ENCODE measurements at places on chromosomes 4 and X.
A peak's percentile ranks its signal among the peaks of the same experiment; 100 is the strongest.

- DNase-seq, result no peak
Observed at GRCh38 chr4:136873555-136873954, 658.7 kb downstream of the PCDH18 start.

DNA sequence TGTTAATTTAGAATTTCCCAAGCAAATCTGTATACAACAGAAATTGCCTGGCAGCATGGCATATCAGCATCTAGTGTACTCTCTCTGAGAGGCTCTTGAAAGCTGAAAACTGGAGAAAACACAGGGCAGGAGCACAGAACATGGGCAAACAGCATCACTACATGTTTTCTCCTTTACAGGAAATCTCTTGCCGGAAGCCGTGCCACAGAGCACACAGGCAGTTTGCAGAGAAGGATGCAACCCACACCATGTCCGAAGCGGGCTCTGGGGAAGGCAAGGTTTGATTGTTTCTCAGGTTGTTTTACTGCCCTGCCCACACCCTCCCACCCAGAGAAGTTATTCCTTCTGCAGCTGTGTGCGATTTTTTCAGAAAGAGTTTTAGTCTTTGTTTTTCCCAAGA lies 41.1 kb upstream of the FAM9C start:
- DNase-seq, result no peak

DNA sequence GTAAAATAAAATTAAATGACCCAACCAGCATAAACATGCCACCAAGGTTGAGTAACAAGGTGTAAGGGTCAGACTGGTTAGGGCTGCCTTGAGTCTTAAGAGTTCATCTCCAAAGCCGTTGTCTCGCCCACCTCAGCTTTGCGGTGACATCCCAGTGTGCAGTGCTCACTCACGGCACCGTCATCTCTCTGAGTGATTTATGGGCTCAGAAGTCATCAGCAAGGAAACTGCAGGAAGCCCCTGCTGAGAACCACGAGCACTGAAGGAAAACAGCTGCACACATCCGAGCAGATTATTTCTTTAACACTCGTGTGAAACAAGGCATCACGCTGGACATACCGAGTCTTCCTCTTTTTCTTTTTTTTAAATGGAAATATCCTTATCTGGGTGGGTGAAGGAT lies 411.1 kb downstream of the TRIML1 start:
- DNase-seq, result no peak

- DNase-seq, result no peak
Observed at GRCh38 chr4:127309369-127310102, 323.2 kb upstream of the INTU start.

- peak; percentile 86 for DNase-seq
Observed at GRCh38 chrX:11787564-11787963, 29.5 kb downstream of the MSL3 start.

DNA sequence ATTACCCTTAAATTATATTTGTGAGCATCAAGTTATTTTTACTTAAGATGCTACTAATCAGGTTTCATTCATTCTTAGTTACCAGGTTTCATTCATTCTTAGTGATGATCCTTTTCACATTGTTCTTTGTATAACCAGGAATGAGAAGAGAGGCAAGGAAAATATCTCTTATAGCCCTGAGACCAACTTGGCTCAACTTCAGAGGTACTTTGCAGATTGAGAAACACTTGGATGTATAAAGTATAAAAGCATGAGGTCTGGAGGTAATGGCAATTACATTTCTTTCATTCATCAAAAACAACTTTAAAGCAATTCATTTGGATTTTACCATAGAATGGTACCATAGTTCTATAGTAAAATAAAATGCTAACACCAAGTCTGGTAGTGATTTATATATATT lies 231.0 kb downstream of the PRDM5 start:
- no peak for DNase-seq

DNA sequence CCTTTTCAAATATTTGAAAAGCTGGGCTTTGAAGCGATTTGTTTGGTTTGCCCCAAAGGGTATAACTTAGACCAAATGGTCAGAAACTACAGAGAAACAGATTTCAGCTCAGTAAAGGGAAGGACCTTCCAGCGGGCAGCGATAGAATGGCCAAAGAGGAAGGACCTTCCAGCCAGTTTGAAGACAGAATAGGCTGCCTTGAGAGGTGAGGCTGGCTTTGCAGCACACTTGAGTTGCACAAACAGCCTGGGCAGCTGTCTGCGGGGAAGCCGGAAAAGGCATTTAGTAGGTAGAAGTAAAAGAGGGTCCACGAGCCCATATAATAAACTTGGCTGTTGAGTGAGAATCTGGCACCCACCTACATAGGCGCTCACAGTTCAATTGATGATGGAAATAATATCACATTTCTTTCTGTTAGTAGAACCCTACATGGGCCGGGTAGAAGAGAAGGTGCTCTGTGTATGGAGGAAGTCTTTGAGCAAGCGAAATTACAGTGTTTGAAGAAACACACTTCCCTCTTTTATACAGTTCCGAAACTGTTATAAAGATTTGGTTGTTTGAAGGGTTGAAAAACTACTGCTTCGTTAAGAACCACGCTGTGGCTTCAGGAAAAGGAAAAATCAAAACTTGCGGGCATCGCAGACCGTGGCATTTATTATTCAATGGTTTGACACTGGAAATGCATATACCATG lies 75.0 kb upstream of the SORBS2 start:
- no peak for DNase-seq

GRCh38 chr4:76779740-76780459 lies 118.0 kb downstream of the SOWAHB start:
- DNase-seq, result no peak

GRCh38 chrX:78104447-78105176 lies 564 bp downstream of the PGK1 start:
- peak; percentile 32 for DNase-seq

DNA sequence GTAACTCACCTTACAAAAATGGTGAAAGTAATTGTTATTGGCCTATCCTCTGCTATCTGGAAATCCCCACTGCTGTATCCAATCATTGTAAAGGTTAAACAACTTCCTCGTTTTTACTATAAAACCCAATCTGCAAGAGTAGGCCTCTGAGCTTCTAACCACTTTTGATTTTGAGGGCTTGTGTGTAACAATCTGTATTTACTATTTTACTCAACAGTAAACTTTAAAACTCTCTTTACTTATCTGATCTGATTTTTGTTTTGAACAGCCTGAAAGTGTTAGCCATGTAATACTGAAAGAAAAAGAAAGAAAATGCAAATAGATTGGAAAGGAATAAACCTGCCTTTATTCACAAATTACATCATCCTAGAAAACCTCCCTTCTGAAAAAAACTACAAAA lies 63.1 kb downstream of the SLC10A7 start:
- DNase-seq, result no peak

GRCh38 chr4:9143421-9144080 lies 26.7 kb upstream of the FAM90A26 start:
- DNase-seq, result no peak

DNA sequence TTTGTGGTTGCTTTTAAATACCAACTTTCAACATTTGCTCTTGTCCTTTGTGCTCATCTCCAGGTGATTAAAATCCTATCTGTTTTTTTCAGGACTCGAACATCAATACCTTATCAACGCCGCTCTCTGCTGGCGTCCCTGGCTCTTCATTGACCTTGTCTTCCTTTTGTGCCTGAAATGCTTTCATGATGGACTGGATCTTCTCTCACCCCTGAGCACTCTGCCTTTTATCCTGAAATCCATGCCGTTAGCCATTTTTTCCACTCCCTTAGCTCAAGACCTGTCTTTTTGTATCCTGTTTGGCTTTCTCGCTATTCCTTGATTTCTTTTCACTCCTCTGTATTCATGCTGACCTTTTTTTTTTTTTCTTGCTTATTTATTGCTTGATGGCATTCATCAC lies 549.5 kb upstream of the CPEB2 start:
- no peak for DNase-seq

GRCh38 chr4:179051206-179051605 lies 1609.0 kb upstream of the AGA start:
- DNase-seq, result no peak

GRCh38 chr4:165610679-165611437 lies 232.1 kb downstream of the CPE start:
- peak; percentile 73 for DNase-seq

DNA sequence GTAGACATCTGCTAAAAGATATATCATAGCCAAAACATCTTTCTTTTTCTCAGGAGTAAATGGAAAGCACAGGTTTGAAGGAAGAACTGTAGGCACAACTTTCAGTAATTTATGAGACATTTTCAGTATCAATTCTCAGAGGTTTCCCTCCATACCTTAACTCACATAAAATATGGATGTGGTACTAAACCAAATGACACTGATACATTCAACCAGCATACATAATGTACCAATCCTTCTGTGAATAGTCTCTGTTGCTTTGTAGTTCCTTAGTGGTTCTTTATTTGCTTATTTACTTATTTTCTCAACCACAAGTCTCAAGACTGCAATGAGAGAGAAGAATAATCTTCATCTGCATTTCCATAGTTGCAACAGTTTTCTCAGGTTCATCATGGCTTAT lies 96.1 kb downstream of the ARHGAP24 start:
- DNase-seq, result no peak

- DNase-seq, result no peak
Observed at GRCh38 chrX:20514358-20514757, 247.6 kb upstream of the RPS6KA3 start.

GRCh38 chrX:118156254-118156952 lies 39.8 kb upstream of the KLHL13 start:
- DNase-seq, result no peak

DNA sequence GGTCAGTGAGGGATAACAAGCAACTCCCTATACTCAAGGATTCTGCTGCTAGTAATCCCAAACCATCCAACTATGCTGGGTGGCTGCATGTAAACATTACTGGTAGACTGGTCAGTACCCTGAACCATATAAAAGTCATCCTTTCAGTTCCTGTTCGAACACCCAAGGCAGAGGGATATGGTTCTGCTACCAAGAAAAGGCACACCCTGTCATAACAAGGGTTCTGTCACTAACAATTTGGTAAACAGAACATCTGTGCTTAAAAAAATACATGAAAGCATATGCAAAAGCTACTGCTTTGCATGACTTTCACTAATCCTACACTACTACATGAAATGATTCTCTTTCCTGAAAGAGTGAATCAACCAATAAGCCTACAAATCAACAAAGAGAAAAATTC lies 76.8 kb upstream of the MCF2 start:
- DNase-seq, result no peak

- no peak for DNase-seq
Observed at GRCh38 chr4:156536661-156537060, 434.9 kb downstream of the PDGFC start.

Measured in neural progenitor cell (in vitro differentiated cells).